Hepatic stellate cell (primary cell): ENCODE measurements at places on chromosomes 4 and X.
A peak's percentile ranks its signal among the peaks of the same experiment; 100 is the strongest.

DNA sequence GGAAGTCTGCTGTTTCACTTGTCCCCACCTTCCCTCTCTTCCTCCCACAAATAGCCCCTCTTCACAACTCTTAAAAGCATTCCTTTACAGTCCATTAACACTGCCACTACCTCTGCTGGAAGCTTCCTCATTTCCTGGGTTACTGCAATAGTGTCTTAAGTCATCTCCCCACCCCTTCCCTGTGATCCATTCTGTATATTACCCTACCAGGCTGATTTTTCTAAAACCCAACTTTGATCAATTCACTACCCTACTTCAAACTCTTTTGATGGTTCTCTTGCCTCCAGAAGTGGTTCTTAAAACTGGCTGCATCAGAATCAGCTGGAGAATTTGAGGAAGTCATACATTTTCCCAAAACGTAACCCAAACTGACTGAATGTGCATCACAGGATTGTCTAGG, 8.8 kb upstream of the XIAP start:
- DNase-seq, result no peak

DNA sequence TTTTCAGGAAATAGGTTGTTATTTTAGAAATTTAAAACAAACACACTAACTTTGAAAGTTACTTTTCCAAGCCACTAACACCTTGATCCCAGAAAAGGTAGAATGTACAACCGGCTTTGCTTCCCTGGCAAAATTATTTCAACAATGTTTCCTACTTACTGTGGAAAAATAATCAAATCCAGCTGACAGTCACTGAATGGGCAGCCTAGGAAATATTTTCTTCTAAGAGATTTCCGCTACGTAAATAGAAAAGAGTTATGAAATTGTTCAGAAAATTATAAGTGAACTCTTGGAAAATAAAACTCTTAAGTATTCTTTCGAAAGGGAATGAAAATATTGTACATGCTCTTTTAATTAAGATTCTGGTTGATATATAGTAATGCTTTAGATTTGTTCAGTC, 195.7 kb downstream of the GASK1B start:
- no peak for DNase-seq

DNA sequence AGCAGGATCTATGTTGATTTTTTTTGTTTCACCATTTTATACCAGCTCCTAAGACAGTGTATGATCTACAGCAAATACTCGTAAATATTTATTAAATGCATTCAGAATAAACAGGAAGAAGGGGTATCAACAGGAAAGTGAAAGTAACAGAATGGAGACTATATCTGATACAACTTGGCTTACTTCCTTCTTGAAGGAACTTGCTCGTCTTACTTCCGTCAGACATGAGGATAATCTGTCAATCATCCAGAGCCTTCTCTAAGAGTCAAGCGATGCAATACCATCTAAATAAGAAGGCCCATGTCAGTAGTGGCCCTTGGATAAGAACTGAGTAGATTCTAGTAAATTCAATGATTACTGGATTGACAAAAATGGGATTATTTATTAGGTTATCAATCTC, 84.2 kb downstream of the CAMK2D start:
- DNase-seq, result no peak

DNA sequence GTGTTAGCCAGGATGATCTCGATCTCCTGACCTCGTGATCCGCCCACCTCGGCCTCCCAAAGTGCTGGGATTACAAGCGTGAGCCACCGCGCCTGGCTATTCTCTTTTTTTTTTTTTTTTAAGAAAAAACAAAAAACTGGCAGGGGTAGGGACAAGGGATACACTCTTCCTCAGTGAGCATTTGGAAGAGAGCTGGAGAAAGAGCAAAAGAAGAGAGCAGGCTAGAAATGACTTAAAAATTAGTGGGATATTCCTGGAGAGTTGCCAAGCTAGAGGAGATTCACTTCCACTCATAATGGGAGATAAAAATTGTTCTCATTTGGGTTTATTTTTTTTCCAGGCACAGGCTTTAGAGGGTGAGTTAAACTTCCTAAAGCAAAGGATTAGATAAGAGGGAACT, 140.0 kb upstream of the SCML1 start:
- no peak for DNase-seq

DNA sequence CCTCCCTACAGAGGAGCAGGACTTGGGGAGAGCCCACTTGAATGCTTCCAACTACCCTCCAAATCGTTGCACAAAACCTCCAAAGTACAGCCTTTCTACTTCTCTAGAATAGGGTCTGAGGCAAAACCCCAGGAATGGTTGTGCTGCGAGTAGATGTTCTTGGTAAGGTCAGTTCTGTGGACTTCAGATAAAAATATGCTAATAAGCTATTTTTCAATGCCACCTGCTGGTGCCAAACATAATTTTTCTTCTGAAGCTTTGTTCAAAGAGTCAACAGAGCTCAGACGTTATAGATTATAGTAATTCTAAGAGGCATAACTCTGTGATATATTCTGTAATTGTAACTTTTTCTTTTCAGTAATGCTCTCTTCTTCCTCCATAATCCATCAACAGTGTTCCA, 425.7 kb downstream of the GPAT3 start:
- peak; percentile 19 for DNase-seq

- no peak for DNase-seq
These were observed 170.9 kb upstream of the PCDH18 start for GRCh38 chr4:137703195-137703594.

DNA sequence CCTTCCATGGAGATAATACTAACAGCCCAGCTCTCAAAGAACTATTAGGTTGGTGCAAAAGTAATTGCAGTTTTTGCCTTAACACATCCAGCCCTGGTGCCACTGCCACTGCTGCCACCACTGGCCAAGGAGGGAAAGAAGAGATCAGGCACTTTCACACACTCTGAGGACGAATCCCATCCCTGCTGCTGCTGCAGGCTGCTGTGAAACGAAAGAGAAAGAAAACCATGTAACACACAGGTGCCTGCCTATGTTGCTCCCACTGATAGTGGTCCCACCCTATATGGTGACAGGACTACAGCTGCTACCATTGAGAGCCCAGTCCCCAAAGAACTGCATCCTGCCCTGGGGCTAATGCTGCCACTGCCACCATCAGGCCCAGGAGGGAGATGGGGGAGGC, 35.1 kb downstream of the TMLHE start:
- DNase-seq, result no peak

DNA sequence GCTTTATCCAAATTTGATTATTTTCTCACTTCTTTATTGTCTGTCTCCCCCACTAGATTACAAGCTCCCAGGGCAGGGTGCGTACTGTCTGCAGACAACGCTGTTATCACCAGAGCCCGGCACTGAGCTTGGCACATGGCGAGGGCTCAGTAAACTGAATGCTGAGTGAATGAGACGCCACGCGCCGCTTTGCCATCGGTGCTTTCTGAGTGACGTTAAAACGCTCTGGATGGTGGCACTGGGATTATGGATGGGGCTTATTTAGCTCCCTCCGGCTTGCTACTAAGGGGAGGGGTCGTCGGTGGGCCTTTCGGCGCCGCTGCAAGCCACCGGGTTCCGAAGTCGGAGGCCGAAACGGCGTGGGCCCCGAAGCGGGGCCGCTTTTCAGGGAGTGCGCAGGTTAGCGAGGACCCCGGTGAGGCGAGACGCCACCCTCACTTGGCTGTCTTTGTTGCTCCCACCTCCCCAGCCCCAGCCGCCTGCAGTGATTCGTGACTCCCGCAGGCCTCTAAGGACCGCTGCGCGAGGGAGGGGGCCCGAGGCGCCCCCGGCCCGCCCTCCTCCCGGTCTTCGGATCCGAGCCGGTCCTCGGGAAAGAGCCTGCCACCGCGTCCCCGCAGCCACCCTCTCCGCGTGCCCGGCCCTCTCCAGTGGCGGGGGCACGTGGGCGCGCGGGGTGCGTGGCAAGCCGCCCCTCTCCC, 569 bp upstream of the FHL1 start:
- DNase-seq, result no peak

DNA sequence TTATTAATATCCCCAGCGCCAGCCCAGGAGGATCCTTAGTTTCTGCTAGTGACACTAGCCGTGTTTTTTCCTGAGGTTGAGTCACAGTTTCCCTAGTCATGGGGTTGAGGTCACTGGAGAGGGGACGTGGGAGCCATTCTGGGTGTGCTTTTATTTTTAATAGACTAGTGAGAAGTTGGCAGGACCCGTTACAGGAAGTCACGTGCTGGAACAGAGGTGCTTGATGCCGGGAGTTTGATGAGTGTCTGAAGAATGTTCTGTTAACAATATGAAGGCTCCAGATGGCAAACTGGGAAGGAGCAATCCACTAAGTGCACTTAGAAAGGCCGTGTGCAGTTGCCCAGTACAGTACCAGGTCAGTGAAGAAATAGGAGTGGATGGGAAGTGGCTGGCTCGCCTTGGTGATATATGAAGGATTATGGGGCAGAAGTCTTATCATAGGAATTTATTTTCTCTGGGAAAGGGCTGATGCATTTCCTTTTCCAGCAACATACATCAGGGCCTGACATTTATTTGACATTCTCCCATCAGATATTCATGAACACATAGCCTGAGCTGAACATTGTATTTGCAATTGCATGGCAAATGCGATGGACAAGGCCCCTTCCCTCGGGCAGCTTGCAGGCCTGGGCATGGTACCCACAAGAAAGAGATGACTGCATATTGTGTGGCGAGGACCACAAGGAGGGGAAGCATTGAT, 291.8 kb downstream of the FBXW7 start:
- no peak for DNase-seq

- peak; percentile 12 for DNase-seq
These were observed 145.4 kb upstream of the HUWE1 start for GRCh38 chrX:53831662-53832635.

DNA sequence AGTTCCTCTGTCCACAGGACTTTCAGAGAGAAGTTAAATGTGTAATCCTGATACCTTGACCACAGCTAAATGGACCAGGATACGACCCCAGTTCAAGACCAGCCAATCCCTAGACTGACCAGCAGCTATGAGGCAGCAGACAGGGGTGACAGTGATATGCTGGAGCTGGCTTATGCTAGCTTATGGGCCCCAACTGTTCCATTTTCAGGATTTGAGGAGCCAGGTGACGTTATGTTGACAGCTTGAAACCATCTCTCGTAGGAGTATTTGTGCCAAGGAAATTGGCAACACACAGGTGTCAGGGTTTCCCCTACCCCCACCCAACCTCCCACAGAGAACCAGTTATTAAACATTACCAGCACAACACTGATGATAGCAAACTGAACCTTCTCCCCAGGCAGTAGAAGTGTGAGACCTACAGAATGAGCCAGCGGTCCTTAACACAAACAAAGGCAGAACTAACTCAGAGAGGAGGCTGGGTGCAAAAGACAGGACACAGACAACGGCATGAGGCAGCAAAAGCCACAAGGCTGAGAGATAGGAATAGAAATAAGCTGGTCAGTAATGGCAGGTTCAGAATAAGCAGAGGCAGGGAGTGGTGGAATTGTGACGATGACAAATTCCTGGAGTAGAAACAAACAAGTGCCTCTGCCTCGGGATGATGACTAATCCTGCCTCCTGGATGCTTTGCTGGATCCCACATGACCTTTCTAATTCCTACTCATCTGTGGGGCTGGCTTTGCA, 85.6 kb upstream of the CPEB2 start:
- DNase-seq, result peak; percentile 19

DNA sequence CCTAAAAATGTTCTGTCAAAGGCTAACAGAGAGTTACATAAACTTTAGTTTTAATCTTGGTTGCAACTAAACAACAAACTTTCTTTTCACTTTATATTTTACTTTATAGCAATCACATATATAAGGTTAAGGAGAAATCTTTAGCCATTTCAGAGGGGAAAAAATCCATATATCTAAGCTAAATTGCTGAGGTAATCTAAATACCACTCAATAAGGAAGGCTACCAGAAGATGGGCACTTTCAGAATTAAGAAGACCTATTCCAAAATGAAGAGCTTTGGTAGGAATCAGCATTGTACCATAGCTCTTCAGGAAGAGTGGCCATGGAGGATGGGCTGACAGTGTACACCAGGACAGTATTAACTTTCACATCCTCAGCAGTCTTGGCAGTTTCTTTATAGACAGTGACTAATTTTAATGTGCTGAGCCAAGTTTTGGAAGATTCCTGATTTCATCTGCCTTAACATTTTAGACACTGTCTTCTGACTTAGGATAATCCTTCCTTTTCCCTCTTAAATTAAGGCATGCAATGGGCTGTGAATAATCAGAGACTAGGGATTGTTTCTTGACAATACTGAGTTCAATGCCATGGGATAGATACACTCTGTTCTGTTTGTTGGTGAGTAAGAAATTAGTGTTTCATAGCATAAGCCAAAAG, 7.1 kb downstream of the FAT4 start:
- peak; percentile 36 for DNase-seq

GRCh38 chr4:185312699-185313098, 83.0 kb downstream of the LRP2BP start:
- no peak for DNase-seq

GRCh38 chr4:165450871-165451270, 72.1 kb downstream of the CPE start:
- DNase-seq, result no peak
